ENCODE measurements at places on chromosomes 6 and 20.
A peak's percentile ranks its signal among the peaks of the same experiment; 100 is the strongest.

DNA sequence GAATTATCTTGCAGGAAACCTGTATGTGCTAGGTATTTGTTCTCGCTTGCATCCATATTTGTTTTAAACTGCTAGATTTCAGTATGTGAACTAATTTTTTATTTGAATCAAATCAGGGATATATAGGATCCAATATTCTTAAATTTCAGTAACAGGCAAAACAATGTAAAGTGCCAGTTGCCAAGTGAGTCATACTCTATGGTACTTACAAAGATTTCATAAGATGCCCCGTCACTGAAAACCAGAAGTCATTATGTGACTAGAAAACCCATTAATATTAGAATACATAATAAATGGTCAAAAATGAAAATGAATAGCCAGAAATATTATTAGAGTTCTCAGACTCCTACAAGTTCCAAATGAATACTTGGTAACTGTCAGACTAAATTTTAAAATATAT, 481.2 kb downstream of the TFAP2A start:
- DNase-seq, result no peak

DNA sequence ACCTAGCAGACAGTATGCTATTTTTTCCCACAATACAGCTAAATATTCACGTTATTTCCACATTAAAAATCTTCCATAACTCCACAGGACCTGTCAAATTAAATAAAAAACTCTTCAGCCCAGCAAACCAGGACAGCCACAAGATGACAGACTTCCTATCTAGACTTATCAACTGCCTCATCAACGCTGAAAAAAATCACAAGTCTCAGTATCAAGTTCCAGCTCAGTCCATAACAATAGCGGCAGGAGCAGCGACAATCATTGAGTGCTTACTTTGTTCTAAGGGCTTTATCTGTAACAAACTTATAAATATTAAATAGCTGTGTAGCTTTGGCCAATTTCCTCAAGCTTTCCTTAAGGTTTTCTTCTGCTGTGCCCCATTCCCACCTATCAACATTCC, 24.7 kb downstream of the RCAN2 start:
- DNase-seq, result no peak

DNA sequence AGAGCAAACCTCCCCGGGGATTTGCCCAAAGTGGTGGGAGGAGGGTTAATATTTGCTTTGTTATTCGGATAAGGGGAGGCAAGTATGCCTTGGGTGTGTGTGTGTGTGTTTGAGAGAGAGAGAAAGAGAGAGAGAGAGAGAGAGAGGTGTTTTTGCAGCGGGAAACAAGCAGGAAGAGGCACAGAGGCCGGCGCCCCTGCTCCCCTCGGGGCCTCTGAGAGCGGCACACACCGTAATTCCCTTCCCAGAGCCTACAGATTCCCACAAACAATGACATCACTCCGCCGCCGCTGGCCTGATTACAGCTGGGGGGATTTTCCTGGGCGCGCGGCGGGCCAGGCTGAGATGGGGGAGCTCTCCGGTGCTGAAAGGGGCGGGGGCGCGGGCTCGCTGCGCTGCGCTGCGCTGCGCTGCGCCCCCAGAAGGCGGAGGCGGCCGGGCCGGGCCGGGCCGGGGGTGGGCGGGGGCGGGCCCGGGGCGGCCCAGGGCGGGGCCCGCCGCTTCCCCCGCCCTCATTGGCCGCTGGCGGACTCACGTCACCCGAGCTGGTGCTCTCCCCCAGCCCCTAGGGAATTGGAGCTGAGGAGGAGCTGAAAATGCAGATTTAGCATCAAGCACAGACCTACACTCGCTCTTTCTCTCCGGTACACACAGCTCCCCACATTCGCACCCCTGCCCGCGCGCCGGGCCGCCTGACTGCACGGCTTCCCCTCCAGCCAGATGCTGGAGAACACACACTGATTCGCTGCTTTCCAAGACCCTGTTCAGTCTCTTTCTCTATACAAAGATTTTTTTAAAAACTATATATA, at the start of gene PCSK2:
Gene PCSK2, plus strand, starts transcription at position 631 of the 809 bp plus-strand sequence. CDS start 266 bp downstream, outside the sequence.
- no peak for DNase-seq

GRCh38 chr20:16477632-16478031, 95.6 kb downstream of the KIF16B start:
- DNase-seq, result no peak

DNA sequence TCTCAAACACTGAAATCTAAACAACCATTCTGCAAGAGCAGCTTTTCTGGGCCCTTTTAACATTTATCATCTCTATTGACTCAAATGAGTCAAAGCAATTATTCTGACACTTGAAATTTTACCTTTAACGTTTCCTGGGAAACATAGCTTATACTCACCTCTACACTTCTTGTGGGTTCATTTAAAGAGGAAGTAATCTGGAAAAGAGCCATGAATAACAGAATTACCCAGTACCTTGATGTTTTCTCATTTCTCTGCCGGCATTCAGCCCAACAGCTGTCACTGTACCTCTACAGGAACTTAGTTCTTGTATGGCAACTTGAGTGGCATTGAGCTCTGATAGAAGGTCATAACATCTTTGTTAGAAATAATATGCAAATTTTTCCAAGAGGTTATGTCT, 272.2 kb downstream of the KCNQ5 start:
- no peak for DNase-seq

- no peak for DNase-seq
Observed at GRCh38 chr20:60785785-60786184, 466.3 kb upstream of the CDH4 start.

GRCh38 chr6:41798901-41799558, 11.5 kb downstream of the TOMM6 start:
- no peak for DNase-seq

DNA sequence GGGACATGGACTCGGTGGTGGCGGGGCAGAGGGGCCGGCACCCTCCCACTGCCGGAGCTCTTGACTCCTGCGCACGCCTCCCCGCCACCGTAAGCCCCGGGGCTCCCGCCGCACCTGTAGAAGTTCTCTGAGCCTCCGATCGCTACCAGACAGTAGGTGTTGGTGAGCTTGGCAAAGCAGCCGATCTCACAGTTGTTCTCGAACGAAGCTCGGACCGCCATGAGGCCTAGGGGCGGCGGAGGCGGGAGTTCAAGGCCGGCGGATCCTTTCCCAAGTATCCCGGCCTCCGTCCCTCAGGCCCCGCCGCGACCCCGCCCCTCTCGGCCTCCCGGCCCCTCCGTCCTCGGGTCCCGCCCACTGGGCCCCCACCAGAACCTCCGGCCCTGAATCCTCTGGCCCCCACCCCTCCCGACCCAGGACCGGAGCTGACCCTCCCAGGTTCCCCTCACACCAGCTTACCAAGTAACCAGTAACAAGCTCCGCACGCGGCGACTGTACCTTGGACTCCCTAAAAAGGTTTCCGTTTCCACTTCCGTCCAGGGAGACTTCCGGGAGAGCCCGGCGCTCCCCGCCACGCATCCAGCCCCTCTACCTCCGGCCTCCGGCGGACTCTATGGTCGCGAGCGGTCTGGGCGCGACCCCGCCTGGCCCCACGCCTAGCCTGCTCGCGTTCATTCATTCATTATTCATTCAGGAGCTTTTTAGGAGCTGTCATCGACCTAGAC, at the start of gene EIF6:
Gene EIF6, minus strand, starts transcription at position 506 of the 725 bp plus-strand sequence. Its CDS starts 285 bp downstream, at position 221.
- DNase-seq, result peak; percentile 79

DNA sequence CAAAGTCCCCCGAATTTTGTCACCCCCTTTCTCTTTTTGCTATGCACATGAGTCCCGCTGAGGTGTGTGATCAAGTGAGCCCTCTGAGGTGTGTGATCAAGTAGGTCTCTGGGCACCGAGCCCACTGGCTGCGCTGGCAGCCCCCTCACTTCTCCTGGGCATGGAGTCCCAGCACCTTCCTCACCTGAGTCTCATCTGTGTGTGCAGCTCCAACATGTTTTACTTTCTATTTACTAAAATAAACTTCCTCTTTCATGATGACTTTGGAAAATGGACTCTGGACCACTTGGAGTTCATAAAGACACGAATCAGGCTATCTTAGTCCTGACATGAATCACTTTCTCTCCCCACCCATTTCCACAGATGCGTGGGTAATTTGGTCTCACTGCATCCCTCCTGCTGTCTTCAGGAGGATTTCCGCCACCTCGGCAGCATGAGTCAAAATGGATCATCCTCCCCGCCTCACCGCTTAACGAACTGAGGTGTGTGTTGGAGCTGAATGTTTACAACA, 39.8 kb downstream of the PRDM1 start:
- DNase-seq, result peak; percentile 48

GRCh38 chr20:47502271-47503239, 868 bp downstream of the NCOA3 start:
- no peak for DNase-seq

DNA sequence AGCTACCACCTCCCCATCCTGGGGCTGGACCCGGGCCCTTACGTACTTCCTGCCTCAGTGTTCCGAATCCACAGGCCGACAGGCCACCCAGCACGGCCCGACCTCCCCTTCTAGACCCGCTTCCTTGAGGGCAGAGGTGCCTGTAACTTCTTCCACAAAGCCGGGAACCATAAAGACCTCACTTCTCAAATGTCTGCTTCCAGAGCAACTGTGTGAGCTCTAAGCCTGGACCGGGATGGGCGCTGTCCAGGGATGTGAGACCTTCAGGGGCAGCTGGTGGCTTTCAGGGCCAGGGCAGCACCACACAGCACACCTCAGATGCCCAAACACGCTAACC, 9.3 kb downstream of the SLC2A4RG start:
- no peak for DNase-seq

DNA sequence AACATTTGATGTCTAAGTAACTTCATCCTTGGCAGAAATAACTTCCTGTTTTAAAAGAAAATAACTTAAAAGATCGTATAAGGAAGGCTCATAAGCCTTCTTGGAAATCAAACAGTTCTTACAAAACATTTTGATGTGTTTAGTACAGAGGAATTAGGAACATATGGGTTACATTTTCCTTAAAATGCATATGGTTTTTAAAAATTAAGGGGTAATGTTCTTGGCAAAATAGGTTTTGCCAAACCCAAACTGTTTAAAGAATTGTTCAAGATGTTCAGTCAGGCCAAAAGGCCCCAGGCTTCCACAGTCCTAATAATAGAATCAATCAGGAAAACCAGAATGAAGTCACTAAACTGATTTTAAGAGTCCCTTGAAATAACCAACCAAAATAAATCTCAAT, 142.7 kb upstream of the SLC35B3 start:
- DNase-seq, result no peak

DNA sequence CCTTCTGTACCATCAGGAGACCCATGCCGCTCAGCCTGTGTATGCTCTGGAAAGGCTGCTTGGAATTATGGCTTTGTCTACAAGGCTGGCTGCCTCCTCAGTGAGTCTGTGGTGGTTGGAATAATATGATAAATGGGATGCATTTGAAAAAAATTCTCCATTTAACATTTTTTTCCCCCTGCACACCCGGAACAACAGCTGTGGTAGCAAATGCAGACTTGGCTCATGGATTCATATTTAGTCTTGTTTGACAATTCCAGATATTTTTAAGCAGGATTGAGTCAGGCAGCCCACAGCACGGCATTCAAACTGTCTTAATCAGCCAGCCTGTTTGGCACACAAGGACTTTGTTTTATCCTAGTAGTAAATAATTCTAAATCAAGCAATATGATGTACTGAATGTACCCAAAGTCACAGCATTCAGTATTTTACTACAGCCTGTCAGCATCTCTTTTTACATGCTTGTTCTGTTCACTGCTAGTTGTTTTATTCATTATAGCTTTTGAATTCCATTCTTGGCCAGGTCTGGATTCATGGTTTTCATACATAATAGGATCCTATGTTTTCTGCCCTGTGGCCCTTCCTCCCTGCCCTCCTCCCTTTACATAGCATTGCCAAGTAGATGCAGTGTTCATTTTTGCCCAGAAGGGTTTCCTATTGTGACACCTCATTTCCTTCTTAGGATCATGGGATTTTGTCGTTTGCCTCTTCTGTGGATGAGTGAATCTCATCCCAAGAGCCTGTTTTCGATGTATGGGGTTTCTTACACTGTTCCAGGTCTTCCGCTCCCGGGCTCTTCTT, 68.1 kb downstream of the LRRC1 start:
- no peak for DNase-seq

GRCh38 chr6:127347178-127347577, 3.8 kb upstream of the ECHDC1 start:
- DNase-seq, result no peak

GRCh38 chr6:161237176-161237575, 36.7 kb downstream of the AGPAT4 start:
- DNase-seq, result no peak

GRCh38 chr6:52049252-52050050, 38.0 kb downstream of the PKHD1 start:
- no peak for DNase-seq

- peak; percentile 21 for DNase-seq
Observed at GRCh38 chr20:31835977-31836852, 9.2 kb downstream of the FOXS1 start.

DNA sequence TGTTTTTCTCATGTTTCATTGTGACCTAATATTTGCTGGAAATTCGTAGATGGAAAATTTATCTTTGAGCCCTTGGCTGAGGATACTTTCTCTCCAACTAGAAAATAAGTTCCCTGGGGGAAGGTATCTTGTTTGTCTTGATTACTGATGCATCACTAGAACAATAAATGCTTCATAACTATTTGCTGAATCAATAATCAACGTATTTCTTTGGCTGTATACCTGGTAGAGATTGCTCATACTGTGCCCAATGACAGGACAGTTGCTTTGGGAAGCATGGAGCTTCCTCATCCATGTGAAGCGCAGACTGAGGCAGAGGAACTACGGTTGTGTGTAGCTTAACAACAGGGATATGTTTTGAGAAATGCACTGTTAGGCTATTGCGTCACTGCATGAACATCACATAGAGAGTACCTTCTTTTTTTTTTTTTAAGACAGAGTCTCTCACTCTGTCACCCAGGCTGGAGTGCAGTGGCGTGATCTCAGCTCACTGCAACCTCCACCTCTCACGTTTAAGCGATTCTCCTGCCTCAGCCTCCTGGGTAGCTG, 34.2 kb upstream of the RPN2 start:
- no peak for DNase-seq

DNA sequence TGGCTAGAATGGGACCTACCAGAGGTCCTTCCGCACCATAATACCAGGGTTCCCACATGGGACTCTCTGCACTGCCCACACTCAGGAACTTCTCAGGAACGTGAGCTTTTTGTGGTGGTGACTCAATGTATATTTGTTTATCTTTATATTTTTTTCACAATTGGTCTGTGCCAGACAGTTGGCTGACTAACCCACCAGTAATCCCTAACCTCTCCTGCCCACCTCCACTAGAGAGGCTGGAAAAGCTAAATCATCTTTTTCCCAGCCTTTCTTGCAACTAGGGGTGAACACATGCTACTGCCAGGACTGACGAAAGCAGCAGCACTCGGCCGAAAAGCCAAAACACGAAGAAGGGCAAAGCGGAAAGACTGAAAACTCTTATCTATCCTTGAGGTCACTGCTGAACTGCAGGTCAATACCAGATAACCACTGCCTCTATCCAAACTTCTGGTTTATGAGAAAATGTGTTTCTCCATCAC, 112.9 kb downstream of the TRERF1 start:
- no peak for DNase-seq

DNA sequence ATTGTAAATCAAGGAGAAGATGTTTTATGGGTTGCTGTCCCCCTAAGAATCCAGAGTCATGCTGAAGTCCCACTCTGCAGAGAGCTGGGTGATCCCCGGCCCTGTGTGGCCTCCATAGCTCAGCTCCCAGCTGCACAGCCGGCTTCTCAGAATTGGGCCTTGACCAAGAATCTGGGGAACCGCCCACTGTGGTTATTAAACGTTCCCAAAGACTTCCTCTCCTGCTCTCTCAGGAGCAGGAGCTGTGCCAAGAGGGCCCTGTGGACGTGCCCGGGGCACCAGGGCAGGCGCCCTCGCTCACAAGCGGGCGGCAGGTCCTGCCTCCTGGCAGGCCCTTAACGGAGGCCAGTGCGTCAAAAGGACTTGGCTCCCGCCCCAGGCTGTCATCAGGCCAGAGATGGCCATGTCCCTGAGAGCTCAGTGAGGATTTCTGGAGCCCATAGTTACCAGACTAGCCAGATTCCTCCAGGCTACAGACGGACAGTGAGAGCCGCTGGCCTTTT, 30.4 kb downstream of the ZC3H12D start:
- no peak for DNase-seq

Data from stimulated activated CD8-positive, alpha-beta memory T cell treated with anti-CD3 and anti-CD28 coated beads, Interleukin-7, amount 100 ng/mL, for 48 hours (primary cell).